Frontal cortex (tissue), 4 donors: ENCODE measurements at places on chromosomes 7 and 10. TPM values are rescaled to one million over a fixed set of nuclear protein-coding genes. Genes with fewer than 3 reads are reported as not detected.

GRCh38 chr10:15084502-15084922, 4.1 kb downstream of the ACBD7 start:
- no peak for DNase-seq

DNA sequence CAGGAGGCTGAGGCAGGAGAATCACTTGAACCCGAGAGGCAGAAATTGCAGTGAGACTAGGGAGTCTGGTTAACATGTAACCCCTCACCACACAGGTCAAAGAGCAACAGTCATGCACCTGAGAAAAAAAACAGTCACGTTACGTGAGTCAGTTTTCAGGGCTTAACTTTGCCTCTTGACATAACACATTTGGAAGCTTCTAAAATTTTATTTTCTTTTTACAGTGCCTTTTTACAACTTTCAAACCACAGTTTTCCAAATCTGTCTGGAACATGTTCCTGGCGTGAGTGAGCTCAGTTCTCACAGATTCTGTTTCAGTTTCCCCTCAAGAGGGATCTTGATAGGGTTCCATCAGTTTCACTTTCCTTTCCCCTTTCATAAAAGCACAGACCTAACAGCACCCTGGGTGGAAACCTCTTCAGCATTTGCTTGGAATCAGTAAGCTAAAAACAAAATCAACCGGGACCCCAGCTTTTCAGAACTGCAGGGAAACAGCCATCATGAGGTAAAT, 4.4 kb downstream of the IFIT3 start:
- DNase-seq, result no peak

DNA sequence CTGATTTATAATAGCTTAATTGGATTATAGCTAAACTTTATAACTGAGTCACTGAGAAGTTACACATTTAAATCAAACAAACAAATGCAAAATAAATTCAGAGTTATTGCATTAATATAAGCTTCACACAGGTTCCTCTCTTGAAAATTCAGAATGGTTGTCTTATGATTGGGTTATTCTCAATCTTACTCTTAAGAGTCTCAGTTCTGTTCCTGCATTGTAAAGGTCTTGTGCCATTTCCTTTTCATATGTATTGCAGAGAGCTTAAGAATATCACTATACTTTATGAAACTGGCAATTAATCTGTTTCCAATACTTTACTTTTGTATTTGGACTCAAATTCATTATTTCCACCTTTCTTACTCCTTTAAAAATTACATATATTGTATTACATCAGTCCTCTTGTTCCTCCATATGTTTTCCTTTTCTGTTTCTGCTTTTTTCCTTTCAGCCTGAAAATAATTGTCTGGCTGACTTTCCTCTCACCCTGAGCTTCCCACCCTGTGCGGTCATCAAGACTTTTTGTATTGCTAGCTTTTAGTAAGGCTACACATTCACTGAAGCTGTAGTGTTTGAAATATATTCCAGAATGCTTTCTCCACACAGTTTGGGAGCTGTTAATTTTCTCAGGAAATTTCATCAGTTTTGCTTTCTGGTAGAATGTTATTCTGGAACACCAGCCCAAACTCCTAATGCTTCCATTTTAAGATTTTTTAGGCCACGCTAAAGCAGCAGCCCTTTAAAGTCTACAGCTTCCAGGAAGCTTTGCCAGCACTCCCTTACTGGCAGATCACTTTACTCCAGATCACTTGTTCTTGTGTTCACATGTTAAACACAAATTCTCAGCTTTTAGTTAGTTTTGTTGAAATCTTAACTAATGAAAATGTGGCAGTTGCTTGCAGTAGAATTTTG, 139.4 kb downstream of the KCND2 start:
- no peak for DNase-seq

GRCh38 chr10:107417446-107417845, 252.9 kb upstream of the SORCS1 start:
- DNase-seq, result no peak

Gene GRM8
- total RNA-seq, result 2.9 TPM

- DNase-seq, result no peak
Observed at GRCh38 chr7:105047932-105048331, 33.9 kb downstream of the KMT2E start.

Gene TAS2R5
- total RNA-seq, result 0.82 TPM

DNA sequence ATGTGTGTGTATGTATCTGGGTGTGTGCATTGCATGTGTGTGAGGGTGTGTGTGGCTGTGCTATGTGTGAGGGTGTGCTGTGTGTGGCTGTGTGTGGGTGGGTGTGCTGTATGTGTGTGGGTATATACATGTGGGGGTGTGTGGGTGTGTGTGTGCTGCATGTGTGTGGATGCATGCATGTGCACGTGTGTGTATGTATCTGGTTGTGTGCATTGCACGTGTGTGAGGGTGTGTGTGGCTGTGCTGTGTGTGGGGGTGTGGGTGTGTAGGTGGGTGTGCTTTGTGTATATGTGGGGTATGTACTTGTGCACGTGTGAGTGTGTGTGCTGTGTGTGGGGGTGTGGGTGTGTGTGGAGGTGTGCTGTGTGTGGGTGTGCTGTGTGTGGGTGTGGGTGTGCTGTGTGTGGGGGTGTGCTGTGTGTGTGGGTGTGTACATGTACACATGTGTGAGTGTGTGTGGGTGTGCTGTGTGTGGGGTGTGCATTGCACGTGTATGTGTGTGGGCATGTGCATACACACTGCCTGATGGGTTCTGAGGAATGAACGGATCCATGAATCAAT, 579.8 kb downstream of the PTPRN2 start:
- no peak for DNase-seq

- DNase-seq, result no peak
Observed at GRCh38 chr10:68565658-68566057, 5.5 kb downstream of the TET1 start.

Gene SRRM3
- 6.1 TPM for total RNA-seq
